ENCODE measurements at places on chromosomes 13 and 19.

- no peak overlapping the region for H3K4me3 ChIP-seq
- H3K36me3 ChIP-seq: no peaks in the 10 kb centered on the region
- no peak overlapping the region for H3K27ac ChIP-seq
- H3K4me1 ChIP-seq: no peaks in the 10 kb centered on the region
Measured at GRCh38 chr19:31499281-31500196, 150.3 kb upstream of the TSHZ3 start.

- no peaks in the 10 kb centered on the region for H3K36me3 ChIP-seq
- no peak overlapping the region for H3K4me3 ChIP-seq
- no peak for DNase-seq
Measured at GRCh38 chr13:106513025-106513983, 22.2 kb downstream of the EFNB2 start.

DNA sequence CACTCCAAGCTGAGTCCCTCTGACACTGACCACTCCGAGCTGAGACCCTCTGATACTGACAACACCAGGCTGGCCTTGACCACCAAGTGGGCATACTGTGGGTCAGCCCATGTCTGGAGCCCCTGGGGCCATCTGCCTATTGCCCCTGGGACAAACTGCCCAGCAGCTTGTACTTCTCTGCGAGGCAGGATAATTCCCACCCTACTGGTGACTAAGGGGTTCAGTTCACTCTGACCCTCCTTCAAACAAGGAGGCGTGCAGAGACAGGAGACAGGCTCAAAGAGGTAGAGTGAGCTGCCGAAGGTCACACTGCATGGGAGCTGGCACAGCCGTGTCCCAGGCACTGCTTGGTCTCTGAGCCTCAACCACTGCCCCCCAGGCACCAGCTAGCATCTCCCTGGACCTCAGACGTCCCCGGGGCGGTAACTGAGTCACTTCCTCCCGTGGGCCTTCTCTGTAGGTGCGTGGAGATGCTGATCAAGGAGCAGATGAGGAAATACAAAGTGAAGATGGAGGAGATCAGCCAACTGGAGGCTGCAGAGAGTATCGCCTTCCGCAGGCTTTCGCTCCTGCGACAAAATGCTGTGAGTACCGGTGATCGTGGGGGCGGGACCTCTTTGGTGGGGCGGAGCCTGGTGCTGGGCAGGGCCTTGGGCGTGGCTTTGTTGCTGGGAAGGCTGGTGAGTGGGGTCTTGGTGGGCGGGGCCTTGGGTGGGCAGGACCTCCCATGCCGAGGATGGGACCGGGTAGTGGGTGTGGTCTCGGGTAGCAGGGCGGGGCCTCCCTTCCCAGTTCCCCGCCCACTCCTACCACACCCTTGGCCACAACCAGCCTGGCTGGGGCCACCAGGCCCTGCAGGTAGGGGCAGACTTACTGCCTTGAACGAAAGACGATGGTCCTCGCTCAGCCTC, 5.8 kb upstream of the USE1 start:
- DNase-seq: peak; percentile 72
- H3K4me1 ChIP-seq: peaks cover 14% of the 10 kb centered on the region
- no peaks in the 10 kb centered on the region for H3K27me3 ChIP-seq
- peaks cover 34% of the 10 kb centered on the region for H3K36me3 ChIP-seq
- no peak overlapping the region for H3K4me3 ChIP-seq

DNA sequence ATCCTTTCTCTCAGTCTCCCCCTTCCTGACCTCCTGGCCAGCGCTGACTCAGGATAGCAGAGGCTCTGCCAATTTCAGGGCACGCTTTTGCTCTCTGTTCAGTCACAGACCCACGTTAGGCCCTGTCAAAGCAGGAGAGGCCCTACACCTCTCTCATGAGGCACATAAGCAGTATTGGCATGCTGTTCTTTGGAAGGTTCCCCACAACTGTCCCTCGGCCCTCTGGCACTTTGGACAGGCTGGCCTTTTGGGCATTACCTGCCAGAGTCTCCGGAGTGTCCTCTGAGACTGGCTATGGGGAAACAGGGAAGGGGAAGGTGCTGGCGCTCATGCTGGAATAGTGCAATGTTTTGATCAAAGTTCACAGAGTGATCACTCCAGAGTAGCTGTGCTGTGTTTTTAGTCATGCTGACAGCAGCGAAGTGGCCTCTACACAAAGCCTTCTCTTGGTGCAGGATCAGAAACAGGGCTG, 23.7 kb upstream of the UBE2L5 start:
- no peak for DNase-seq
- no peak overlapping the region for H3K4me3 ChIP-seq
- no peak overlapping the region for H3K27ac ChIP-seq
- peaks cover 22% of the 10 kb centered on the region for H3K4me1 ChIP-seq
- no peaks in the 10 kb centered on the region for H3K36me3 ChIP-seq

DNA sequence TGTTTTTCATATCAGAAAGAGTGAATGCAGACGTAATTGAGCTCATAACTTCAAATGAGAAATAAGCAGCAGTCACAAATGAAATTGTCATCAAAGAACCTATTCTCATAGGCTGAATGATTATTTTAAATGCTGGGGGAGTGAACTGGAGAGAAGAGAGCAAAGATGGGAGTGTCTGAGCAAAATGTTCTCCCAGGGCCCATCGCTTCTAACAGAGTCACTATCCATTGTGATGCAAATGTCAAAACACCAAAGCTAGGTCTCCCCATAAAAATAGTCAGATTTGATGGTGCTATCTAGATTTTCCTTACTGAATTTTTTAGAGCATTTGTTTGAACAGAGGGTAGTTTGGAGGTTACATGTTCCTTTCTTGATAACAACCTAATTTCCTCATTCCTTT, 278.7 kb downstream of the PCDH9 start:
- H3K36me3 ChIP-seq: no peaks in the 10 kb centered on the region
- no peak for DNase-seq
- no peaks in the 10 kb centered on the region for H3K27me3 ChIP-seq
- no peak overlapping the region for H3K27ac ChIP-seq
- no peak overlapping the region for H3K4me3 ChIP-seq
- H3K4me1 ChIP-seq: no peaks in the 10 kb centered on the region

All from activated CD8-positive, alpha-beta T cell treated with anti-CD3 and anti-CD28 coated beads for 36 hours (primary cell).